Stimulated activated CD4-positive, alpha-beta T cell treated with anti-CD3 and anti-CD28 coated beads, Interleukin-4, amount 100 ng/mL, for 4 hours (primary cell): ENCODE measurements at places on chromosomes 4 and X.
A peak's percentile ranks its signal among the peaks of the same experiment; 100 is the strongest.

GRCh38 chr4:25031077-25031621 lies 403 bp upstream of the LGI2 start:
- no peak for DNase-seq

- no peak for DNase-seq
Observed at GRCh38 chrX:71637848-71638247, 19.5 kb upstream of the CXCR3 start.

- no peak for DNase-seq
Observed at GRCh38 chr4:13535118-13535517, 9.2 kb downstream of the NKX3-2 start.

DNA sequence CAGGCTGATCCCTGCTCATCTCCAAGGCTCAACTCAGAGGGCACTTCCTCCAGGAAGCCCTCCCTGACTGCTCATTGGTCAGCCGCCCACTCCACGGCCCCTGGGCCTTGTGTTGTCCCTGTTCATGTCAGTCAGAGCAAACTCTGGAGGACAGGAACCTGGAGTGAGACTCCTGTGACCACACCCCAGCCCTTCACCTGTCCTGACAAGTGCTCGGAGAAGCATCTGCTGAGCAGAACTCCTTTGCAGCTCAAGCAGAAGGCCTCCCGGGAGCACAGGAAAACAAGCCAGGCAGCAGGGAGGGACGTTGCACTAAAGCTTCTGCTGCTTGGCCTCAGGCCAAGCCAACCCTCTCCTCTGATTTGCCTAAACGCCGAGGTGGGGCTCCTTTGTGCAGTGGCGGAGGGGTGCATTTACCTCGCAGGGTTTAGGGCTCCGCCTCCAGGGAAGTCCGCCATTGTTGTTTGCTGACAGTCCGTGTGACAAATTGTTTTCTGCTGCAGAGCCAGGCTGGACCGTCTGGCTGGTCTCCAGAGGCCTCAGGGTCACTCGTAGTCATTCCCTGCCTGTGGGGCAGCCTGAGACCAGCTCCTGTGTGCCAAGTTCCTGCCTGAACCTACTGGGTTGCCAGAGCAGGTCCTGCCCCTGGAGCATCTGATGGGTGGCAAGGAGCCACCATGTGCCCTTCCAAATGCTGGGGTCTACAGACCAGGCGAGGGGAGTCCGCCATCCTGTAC lies 61.8 kb downstream of the C4orf50 start:
- no peak for DNase-seq

DNA sequence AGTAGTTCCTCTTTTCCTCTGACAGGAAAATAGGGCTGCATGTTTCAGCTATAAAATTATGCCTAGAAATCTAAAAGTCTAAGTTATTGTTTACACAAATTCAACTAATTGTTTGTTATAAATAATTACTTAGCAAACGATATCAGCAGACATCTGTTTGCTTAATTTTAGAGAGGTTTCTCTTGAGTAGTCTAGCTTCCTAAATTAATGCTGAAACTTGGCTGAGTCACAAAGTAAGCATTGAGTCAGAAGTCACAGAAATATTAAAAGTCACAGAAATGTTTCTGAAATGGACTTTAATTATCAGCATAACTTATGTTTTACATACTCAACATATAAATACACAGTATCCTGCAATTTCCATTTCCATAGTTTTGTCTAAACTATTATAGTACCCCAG lies 1044.0 kb downstream of the CCSER1 start:
- DNase-seq, result no peak

DNA sequence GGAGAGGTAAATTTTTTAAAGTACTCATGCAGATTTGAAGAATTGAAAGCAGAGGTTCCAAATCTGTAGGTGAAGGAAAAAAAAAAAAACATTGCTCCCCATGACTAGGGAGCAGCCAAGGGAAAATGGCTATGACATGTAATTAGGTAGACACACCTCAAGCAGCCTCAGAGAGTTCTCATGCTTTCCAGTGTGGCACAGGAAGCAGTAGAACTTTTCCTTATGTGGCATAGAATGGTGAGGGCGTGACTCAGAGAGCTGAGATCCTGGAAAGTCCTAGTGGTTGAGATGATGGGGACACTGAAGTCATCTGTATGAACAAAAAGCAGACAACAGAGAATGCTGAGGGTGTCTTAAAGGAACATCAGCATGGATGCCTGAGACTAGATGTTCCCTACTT lies 148.6 kb upstream of the NWD2 start:
- no peak for DNase-seq

DNA sequence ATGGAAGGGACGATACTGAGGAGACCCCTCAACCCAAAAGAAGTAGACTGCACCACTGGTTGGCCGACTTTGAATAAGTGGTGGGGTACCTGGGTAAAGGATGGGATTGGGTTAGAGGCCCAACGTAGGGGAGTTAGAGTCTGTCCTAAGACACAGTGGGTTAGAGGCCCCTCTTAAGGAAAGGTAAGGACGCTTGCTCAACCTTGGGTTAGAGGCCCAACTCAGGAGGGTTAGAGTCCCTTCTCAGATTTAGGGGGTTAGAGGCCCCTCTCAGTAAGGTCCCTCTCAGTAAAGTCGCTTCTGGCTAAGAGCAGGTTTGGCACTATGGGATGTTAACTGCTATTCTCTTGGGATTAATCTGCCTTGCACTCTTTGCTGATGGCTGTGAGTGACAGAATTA lies 81.3 kb downstream of the ACOX3 start:
- DNase-seq, result no peak

GRCh38 chrX:25017667-25018247 lies 2.0 kb upstream of the ARX start:
- no peak for DNase-seq

- DNase-seq, result no peak
Observed at GRCh38 chr4:96471956-96472867, 632.3 kb downstream of the PDHA2 start.

- no peak for DNase-seq
Observed at GRCh38 chr4:101599620-101600019, 190.9 kb upstream of the BANK1 start.

GRCh38 chr4:182197611-182198010 lies 45.6 kb upstream of the TENM3 start:
- DNase-seq, result no peak

DNA sequence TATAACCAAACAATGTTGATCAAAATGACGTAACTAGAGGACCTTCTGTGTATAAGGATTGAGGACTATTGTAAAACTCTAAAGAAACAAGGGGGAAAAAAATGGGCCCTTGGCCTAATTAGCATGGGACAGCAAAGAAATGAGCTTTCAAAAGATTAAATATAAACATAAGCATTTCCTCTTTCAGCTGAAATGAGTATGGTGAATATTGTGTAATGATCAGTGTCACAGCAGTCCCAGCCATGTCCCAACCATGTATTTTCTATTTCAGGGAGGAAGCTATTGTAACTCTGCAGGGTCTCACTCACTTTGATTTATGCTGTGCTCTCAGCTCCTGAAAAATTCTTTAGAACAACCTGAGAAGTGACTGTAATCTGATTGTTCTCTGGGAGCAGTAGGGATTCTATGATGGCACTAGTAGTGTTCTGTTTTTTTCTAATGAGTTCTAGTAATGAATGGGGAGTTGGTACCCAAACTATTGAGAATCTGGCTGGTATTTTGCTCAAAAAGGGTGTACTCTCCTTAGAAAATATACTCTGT lies 25.8 kb downstream of the ANXA10 start:
- no peak for DNase-seq

DNA sequence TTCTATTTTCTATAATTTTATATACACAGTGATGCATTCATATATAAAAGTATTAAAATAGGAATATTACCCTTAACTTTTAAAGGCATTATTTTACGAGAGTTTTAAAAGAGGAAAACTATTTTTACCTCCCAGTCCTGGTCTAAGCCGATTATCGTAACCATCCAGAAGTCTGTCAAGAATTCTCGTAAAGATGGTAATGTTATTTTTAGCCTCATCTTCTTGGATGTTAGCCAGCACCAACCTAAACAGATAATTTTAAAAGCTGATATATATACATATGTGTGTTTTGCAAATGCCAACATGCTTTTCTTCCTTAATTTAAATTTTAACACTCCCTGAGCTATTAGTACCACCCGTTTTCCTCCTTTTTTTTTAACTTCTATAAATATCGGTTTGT lies 4.0 kb downstream of the GABRA2 start:
- DNase-seq, result no peak

GRCh38 chr4:40055511-40055862 lies 1.2 kb upstream of the N4BP2 start:
- DNase-seq, result peak; percentile 21

DNA sequence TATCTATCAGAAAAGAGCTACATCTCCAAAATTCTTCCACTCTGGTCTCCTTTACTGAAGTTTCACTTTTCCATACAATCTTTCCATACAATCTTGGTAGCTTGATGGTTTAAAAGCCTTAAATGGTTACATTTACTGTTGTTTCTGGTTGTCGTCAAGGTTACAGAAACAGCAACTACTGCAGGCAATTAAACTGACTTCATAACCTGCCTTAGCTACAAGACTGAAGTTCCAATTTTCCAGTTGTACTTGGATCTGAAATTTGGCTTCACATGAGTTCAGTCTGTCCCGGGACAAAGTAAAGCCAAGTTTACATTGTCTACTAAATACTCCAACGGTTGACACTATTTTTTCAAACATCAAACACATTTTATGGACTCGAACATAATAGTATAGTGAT lies 326.4 kb downstream of the ANKRD50 start:
- DNase-seq, result no peak

- DNase-seq, result no peak
Observed at GRCh38 chr4:160009656-160010493, 907.0 kb downstream of the RAPGEF2 start.

DNA sequence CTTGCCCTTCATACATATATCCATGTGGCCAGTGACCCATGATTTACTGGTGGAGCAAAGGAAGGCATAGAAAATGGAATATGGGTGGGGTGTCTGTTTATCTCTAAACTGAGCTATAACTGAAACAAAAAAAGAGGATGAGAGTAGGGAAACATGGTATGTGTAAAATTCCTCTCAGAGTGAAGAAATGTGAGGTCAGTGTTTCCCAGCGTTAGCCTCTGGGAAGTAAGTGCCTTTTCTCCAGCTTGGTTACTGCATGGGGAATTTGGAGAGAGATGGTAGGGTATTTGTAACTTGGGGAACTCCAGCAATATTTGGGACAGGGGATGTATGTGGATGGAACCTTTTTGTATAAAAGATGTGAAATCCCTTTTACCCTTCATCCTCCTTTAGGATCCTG lies 89.4 kb downstream of the AFF1 start:
- DNase-seq, result no peak

GRCh38 chr4:139672732-139673131 lies 7.1 kb downstream of the MGST2 start:
- DNase-seq, result no peak

DNA sequence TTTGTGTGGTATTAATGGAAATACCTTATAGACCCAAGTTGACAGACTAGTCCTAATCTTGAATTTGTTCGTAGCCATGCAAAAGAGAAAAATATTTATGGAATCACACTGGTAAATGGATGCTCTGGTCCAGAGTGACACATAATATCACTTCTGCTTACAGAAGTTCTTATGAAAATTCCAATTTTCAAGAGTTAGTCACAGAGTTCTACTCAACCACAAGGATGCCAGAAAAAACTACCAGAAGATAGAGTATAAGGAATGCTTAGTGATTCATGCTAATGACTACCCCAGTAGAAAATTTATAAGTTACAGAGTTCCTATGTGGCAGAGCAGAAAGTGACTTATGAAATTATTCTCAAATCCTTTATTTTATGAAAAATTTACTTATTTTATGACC lies 1384.8 kb downstream of the FAM133A start:
- DNase-seq, result no peak

- DNase-seq, result no peak
Observed at GRCh38 chrX:30010471-30010870, 204.9 kb upstream of the MAGEB2 start.

- no peak for DNase-seq
Observed at GRCh38 chr4:124804584-124804983, 92.1 kb upstream of the ANKRD50 start.

DNA sequence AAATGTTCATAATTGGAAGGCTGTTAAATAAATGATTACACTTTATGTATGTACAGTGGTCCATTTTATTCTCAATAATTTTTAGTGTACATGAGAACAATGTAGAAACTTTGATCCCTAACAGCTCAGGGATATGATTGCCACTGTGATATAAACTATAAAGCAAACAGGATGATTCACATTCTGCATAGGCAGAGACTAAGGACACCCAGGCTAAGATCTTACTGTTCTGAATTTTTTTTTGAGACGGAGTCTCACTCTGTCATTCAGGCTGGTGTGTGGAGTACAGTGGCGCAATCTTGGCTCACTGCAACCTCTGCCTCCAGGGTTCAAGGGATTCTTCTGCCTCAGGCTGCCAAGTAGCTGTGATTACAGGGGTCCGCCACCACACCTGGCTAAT lies 186.6 kb downstream of the PDGFC start:
- no peak for DNase-seq

DNA sequence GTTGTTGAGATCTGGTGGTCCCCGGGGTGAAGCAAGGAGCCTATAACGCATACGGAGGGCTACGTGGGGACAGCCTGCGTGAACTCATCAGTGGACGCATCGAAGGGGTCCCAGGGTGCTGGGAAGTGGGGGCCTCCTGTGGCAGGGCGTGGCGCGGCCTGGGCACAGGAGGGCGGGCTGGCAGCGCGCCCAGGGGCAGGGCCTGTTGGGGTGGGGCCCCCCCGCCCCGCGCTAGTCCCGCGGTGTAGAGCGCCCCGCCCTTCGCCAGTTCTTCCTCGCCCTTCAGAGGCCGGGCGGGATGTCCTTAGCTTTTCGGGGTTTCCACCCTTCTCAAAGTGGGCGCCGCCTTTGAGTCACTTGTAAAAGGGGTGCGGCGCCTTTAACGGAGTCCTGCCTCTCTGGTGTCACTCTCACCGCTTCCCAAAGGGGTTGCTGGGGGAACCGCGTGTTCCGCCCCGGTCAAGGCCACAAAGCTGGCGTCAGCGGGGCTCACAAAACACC lies 632 bp downstream of the PLP2 start:
- DNase-seq, result peak; percentile 60

DNA sequence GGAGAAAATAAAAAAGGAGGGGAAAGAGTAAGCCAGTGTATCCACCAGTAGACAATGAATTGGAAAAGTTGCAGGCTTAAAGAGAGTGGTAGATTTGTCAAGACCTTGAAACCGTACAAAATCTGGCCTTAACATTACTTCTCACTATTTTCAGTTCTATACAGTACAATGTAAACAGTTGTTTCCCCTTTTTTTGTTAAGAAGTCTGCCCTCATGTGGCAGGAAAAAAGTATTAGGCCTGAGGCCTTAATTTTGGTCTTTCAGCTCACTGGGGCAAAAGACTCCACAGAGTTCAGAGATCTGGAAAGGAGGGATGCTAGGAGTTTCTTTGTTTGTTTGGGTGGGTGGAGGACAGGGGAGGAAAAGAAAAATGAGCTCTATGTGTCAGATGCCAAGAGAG lies 92.8 kb upstream of the CCDC160 start:
- no peak for DNase-seq

GRCh38 chrX:75892749-75893148 lies 107.7 kb upstream of the MAGEE2 start:
- DNase-seq, result no peak

DNA sequence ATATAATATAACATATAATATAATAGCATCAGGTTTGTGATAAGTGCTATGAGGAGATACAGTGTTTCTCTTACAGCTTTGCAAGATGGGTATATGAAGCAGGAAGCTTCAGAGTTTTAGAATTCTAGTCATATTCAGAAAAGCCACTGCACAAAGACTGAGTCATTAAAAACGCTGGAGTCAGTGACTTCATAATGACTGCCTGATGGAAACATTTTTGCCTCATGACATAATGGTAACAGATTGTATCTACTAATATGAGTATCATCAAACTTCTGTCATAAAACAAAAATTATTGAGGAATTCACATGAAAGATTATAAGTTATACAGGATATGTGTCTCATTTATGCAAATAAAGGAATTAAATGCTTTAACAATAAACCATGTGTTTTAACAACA lies 46.8 kb downstream of the EPHA5 start:
- DNase-seq, result no peak
